ENCODE measurements at places on chromosomes 1 and 21.
A peak's percentile ranks its signal among the peaks of the same experiment; 100 is the strongest.

DNA sequence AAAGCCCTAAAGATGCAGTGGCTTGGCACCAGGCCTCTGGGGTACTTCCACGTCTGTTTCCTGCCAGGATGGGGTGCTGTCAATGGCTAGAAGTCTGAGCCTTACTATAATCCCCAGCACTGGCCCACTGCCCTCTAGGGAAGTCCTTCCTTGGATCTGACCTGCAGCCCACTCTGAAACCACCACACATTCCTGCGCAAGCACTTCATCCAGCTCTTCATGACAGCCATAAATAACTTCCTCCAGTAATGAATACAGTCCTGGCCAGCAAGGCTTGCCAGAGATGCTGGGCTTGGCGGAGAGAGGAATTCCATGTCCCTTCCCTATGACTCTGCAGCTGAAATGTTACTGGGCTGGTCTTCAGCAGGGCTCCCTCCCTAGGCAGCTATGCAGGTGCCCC is 32.6 kb downstream of the ALPL start:
- no peak for DNase-seq

DNA sequence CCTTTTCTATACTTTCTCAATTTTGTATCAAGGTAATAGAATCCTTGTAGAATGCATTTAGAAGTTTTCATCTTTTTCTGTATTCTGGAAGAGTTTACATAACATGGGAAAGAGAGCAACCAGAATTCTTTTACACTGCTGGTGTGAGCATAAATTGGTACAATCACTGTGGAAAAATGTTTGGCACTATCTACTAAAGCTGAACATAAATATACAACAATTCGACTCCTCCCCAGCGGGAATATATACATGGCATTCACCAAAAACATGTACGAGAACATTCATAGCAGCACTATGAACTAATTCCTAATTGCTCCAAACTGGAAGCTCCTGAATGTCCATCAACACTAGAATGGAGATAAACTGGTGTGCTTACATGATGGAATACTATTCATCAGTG is 1.8 kb upstream of the ACBD6 start:
- DNase-seq = no peak

GRCh38 chr1:64877151-64877550 is 89.2 kb downstream of the JAK1 start:
- DNase-seq = no peak

GRCh38 chr1:205199931-205200299 is 11.6 kb downstream of the DSTYK start:
- no peak for DNase-seq

DNA sequence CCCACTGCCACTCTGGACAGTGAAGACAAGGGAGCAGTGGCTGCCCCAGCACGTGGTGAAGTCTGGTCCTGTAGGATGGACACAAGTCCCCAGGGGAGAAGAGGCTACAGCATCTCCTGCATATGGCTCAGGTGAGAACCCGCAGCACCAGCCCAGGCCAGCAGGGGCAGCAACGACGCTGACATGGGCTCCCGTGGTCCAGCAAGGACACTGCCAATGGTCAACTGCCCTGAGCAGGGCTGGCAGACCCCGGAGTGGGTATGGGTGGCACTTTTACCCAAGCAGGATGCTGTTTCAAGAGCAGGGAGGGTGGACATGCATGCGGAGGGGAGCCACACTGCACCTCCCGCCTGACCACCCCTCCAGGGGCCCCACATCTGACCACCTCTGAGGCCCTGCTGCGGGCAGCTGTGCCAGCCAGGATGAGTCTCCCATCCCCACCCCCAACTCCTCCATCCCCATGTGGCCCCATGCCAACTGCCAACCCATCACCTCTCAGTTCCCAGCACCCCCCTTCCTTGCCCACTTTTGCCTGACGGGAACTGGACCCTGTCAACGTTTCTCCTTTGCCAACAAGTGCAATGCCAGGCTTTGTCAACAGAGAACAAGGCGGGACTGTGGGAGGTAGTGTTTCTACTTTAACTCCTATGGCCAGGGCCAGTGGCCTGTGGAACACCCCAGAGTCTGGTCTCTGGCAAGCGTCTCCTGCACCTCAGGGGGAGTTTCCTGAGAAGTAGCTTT is 8.6 kb downstream of the MORN1 start:
- peak; percentile 89 for DNase-seq

DNA sequence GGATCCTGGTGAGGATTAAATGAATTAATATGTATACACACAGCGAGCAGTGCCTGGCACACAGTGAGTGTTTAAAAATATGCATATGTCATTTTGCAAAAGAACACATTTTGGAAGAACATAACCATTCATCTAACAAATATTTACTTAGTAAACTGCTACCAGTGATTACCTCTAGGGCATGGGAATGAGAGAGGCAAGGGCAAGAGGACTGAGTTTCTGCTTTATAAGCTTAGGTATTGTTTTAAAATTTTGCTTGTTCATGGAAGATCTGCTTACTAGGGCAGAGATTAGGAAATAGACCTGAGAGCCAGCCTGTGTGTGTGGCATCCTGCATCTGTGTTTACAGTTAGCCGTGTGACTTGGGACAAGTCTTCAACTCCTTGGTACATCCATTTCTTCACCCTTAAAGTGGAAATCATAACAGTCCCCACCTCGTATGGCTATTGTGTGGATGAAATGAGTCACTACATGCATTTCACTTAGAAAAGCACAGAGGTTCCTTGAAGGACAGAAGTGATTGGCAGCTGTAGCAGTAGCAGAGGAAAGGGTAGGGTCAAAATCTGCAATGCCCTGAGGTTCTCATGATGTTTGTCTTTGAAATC is 198.5 kb upstream of the FMN2 start:
- DNase-seq = no peak

GRCh38 chr1:6041432-6042062 is 4.1 kb upstream of the KCNAB2 start:
- peak; percentile 93 for DNase-seq

- no peak for DNase-seq
Observed at GRCh38 chr1:101431956-101432510, 195.2 kb downstream of the S1PR1 start.

GRCh38 chr1:241839369-241839979 is 8.5 kb upstream of the EXO1 start:
- DNase-seq = no peak

DNA sequence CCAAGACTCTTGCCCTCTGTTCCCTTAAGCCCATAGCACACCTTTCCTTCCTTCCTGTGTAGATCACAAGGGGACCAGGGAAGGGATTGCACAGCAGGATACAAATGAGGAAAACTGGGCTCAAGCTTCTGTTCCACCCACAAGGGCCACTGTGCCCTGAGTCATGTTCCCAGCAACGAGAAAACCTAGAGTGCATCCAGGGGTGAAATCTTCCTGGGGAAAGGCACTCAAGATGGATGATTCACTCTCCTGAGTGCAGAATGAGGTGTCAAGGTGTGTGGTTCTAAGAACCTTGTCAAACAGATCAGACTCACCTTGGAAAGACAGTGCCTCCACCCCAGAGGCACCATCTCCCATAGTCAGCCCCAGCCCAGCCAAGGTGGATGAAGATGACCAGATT is 40.7 kb upstream of the EYA3 start:
- no peak for DNase-seq

GRCh38 chr1:193185211-193185610 is 1.2 kb downstream of the B3GALT2 start:
- no peak for DNase-seq

GRCh38 chr1:155127967-155128754 is 485 bp downstream of the EFNA1 start:
- no peak for DNase-seq

DNA sequence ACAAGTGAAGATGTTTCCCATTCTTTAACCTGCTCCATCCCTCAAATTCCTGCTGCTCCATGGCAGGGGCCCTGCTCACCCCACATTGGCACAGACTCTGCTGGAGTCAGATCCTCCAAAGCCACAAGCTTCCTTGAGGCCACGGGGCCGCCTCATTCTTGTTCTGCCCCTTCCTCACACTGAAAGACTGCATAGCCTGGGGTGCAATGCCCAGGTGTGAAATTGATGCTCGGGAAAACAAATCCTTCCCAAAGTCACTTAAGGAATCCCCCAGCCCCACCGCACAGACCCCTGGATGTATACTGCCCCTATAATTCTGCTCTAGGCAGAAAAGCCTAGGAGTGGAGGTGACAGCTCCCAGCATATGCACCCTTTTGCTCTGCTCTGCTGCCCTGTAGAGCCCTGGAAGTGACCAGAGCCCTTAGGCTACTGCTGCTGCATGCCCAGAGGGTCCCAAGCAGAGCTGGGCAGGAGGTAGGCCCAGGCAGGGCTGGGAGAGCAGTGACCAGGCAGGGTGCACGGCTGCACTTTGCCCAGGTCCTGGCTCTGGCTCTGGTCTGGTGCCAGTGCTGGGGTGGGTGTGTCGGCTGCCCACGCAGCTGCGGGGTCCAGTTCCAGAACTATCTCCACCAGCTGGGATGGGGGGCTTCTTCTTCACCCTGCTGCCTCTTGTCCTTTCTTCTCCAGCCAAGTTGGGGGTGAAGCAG is 1.6 kb downstream of the HES2 start:
- DNase-seq = no peak

DNA sequence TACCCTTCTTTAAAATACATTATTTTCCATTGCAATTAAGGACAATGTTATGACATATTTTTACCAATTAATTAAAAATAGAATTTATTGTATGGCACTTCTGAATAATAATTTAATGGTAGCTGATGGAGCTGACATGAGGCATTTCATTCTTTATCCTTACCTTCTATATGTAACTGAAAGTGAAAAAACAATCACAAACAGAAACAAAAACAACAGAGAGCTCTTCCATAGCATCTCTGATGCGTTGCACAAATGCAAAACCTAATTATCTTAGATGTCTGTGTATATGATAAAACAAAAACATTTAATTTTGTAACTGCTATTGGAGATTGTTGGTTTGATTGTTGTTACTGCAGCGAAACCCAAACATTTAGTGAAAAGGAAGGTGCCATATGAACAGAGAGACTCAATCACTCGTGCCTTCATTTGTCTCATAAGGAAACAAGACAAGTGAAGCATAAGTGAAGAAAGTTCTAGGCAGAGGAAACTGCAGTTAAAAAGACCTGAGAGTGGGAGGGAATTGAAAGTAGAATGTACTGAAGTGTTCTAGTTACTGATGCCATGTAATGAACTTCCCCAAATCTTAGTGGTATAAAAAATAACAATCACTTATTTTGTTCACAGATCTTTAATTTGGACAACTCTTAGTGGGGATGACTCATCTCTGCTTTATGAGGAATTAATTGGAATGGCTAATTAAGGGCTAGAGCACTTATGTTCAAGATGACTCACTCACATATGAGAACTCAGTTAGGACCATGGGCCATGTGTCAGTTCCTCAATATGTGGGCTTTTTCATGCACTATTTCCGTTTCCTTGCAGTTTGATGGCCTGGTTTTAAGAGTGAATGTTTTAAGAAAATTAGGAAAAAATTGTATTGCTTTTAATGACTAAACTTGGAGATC is 245.0 kb upstream of the OLFM3 start:
- no peak for DNase-seq

- peak; percentile 55 for DNase-seq
Observed at GRCh38 chr1:228434689-228435088, 18.0 kb upstream of the TRIM17 start.

GRCh38 chr1:241742084-241742483 is 90.0 kb downstream of the WDR64 start:
- no peak for DNase-seq

GRCh38 chr1:50631161-50631560 is 207.9 kb upstream of the DMRTA2 start:
- DNase-seq = no peak

DNA sequence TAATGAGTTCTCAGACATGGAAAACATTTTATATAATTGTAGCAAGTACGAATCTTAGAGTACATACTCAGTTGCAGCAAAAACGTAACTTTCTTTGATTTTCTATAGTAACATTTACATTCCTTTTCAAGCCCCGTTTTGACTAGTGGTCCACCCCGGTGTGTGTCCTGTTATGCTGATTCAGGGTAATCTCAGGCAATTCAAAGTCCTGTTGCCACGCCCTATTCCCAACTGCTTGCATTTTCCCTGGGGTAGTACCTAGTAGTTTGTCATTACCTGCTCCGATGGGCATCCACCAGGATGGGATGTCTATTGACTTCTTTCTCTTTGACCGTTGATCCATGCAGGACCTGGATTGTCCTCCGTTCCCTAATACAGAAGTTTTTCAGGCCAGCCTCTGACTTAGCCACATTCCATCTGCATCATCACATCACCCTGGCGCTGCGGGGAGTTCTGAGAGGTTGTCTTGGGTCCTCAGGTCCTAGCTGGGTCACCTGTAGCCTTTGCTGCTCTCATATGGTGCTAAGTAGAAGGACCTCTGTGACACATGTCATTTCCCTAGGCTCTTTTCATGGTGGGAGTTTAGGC is 15.0 kb upstream of the FCAMR start:
- peak; percentile 31 for DNase-seq

DNA sequence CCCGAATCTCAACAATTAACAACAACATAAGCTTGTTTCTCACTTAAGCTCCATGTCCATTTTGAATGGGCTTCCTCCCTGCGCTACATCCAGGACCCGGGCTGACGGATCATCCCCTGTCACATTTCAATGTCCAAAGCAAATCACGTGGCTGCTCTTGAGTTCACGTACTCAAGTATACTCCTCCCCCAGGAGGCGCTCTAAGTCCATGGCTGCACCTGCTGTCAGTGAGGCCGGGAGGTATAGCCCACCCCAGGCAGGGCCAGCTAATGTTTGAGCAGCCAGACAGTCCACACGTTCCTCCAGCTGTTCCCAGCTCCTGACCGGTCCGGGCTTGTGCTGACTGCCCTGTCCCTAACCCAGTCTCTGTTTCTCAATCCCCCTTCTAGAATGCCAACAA is 220.8 kb downstream of the SLC35F3 start:
- peak; percentile 83 for DNase-seq

DNA sequence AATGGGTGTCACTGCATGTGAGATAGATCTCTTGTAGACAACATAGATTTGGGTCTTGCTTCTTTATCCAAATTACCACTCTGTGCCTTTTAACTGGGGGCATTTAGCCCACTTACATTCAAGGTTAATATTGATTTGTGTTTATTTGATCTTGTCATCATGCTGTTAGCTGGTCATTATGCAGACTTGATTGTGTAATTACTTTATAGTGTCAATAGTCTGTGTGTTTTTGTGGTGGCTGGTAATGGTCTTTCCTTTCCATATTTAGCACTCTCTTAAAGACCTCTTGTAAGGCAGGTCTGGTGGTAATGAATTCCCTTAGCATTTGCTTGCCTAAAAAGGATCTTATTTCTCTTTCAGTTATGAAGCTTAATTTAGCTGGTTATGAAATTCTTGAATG is 29.6 kb downstream of the ZNF691 start:
- no peak for DNase-seq
